ENCODE measurements at places on chromosomes 12 and 14.

DNA sequence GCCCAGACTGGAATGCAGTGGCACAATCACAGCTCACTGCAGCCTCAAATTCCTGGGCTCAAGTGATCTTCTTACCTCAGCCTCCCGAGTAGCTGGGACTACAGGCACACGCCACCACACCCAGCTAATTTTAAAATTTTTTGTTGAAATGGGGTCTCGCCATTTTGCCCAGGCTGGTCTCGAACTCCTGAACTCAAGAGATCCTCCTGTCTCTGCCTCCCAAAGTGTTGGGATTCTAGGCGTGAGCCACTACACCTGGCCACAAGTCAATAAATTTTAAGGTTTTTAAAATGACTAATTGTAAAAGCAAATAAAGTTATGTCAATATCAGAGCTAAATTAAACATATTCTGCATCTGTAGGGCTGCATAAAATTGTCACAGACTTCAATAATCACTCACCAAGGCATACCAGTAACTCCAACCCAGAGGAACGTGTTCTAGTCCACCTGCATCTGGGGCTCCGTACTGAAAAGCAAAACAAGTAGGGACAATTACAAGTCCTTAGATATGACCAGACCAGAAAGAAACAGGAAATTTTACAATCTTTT lies 13.9 kb downstream of the GNS start:
- DNase-seq = no peak

DNA sequence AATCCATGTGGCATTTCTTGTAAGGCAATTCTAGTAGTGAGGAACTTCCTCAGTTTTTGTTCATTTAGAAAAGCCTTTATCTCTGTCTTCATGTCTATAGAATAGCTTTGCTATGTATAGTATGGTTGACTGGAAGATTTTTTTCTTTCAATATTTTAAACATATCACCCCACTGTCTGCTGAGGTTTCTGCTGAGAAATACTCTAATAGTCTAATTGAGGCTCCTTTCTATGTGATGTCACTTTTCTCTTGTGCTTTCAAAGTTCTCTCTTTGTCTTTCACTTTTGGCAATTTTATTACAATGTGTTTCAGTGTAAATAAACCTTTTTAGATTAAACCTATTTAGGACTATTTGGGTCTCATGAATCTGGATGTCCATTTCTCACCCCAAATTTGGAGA lies 192.8 kb downstream of the PDZRN4 start:
- DNase-seq = no peak

GRCh38 chr14:32473464-32473855 lies 144.4 kb downstream of the AKAP6 start:
- DNase-seq = no peak

DNA sequence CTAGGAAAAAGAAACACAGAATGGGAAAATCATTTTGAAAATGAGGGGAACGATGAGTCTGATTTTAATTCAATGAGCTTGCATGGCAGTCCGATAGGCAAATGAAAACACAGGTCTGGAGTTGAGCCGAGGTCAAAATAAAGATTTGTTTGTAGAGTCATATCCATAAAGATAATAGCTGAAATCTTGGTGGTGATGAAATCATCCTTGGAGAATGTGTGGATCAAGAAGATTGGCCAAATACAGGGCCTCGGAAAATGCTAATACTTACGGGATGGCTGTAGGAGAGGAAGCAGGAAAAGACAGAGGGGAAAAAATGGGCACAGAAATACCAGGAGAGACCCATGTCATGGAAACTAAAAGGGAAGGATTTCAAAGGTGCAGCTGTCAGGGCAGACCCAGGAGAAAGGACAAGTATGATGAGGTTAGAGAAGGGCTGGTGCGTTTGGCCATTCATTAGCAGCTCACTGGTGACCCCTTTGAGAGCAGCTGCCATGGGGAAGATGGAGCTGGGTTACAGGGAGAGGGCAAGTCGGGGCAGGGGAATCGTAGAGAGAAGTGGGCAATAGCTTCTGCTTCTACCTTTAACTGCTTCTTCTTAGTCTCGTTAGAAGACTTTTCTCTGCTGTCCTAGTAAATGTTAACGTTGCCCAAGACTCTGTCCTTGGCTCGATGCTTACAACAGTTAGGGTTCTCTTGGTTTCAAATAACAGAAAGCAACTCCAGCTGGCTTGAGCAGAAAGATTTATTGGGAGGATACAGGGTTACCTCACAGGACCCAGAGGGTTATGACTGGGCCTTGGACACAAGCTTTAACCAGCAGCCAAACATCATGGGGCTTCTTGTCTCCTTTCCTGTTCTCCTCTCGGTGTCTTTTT lies 161.8 kb downstream of the EFCAB11 start:
- DNase-seq = no peak

GRCh38 chr12:58586762-58587161 lies 333.5 kb downstream of the LRIG3 start:
- no peak for DNase-seq

DNA sequence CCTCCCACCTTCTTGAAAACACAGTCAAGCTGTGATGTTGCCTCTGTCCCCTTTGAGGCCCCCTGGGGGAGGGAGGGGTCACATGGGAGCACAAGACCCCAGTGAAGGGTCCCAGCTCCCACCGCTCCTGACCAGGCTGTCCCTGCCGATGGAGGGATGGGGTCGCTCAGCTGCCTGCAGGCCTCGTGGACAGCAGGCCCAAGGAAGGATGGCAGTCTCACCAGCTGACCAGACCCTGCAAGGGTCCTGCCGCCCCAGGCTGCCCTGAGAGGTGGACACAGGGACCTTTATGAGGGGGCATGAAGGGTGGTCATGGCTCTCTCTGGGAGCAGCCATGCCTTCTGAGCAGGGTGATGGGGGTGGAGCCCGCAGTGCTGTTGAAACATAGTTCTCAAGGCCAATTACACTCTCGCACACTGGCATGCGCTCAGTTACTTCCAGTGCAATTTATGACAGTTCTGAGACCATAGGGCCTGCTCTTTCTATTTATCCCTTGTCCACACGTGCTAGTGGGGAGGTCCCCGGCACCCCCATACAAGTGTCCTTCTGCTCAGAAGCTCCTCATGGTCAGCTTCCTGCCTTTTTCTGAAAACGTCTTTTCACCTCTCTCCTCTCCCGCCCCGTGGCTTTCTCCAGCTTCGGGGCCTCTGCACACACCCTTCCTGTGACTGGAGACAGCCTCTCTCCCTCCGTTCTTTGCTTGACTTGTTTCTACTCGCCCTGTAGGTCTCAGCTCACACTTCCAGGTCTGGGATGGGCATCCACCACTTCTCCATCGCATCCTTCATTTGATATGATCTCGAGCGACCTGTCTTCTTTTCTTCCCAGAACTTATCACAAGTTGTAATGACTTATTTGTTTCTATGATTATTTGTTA lies 313.1 kb downstream of the ADGRD1 start:
- DNase-seq = no peak

GRCh38 chr12:111298582-111299436 lies 70.1 kb downstream of the PHETA1 start:
- DNase-seq = peak; percentile 57

DNA sequence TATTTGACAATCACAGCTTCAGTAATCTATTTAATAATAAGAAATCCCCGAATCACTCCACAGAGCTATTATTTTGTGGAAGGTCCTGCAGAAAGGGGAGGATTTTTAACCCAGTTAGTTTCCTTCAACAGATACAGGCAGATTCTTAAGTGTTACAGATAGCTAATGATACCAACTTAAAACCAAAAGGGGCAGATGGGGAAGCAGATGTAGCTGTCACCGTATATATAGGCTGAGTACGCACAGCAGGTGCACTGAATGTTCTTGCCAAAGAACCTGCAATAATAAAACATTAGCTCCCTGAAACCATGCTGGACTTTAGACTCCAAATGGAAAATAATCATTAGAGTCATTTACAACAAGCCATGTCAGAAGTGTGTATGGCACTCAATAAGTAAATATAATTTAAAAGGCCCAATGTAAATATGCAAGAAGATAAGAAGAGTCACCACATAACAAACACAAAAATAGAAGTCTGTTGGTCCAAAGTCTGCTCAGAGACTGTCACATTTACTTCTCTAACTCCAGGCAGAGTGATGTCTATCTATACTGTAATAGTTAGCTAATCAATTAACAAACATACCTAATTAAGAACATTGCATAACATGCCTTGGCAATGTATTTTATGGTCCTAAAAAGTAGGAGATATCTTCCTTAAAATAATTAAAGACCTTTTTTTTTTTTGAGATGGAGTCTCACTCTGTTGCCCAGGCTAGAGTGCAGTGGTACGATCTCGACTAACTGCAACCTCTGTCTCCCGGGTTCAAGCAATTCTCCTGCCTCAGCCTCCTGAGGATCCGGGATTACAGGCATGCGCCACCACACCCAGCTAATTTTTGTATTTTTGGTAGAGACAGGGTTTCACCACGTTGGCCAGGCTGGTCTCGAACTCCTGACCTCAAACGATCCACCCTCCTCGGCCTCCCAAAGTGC lies 78.8 kb downstream of the SEC23A start:
- DNase-seq = no peak

GRCh38 chr14:103562429-103563225 lies at the start of the genes BAG5 and COA8:
BAG5 (minus strand) TSS chr14:103562657; CDS start chr14:103561164, 1,493 bp downstream.
COA8 (plus strand) TSS chr14:103562960; CDS start chr14:103563002, 42 bp downstream.
- DNase-seq = peak; percentile 96

GRCh38 chr12:98509063-98509462 lies 6.3 kb upstream of the TMPO start:
- DNase-seq = peak; percentile 19

- no peak for DNase-seq
Measured at GRCh38 chr12:106118381-106119130, 20.2 kb downstream of the NUAK1 start.

- no peak for DNase-seq
Measured at GRCh38 chr12:5433081-5433844, 1.4 kb downstream of the NTF3 start.

GRCh38 chr14:105220699-105221597 lies 27.4 kb upstream of the BTBD6 start:
- no peak for DNase-seq

DNA sequence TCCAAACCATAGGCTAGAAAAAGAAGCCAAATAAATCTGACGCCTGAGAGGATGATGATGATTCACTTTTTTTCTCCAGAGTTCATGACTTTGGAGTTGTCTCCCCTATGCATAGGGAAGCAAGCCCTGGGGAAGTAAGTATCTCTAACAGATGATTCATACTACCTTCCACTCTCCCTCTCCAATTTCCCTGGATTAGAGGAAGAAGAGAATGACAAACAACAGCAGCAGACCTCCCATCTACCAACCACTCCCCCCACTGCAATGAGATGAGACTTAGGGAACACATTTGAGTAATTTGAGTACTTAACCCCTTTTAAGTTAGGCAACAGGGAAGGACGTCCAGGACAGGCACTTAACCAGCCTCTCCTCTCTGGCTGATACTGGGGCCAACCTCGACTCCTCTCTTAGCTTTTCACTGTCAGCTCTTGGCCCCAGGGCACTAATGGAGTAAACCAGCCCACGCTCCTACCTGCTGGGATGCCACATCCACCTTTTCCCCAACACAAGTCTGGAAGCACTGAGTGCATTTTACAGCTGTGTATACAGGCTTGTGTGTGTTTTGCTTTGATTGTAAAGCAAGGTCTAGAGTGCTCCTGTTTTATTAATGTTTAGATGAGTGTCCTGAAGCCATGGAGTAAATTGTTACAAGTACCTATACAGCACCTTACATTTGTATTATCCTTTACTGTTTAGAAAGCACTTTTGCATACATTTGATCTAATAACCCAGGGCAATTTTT lies 180.7 kb downstream of the PHLDA1 start:
- DNase-seq = no peak

DNA sequence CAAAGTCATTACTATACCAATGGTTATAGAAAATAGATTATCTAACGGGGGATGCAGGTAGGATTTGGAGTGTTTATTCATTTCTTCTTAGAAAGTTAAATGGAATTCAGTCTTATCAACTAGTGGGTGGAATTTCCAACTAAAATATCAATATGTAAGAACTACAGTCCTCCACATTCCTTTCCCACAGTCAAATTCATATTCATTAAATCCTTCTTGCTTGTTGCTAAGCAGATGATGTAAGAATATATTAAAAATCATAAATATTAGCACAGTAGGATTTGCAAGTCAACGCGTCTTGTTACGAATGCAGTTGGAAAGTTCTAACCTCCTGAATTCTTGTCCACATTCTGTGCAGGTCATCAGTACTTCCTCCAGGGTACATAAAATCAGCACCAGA lies 259.2 kb downstream of the CPNE8 start:
- DNase-seq = no peak

- no peak for DNase-seq
Measured at GRCh38 chr14:100007254-100007653, 58.0 kb upstream of the EVL start.

DNA sequence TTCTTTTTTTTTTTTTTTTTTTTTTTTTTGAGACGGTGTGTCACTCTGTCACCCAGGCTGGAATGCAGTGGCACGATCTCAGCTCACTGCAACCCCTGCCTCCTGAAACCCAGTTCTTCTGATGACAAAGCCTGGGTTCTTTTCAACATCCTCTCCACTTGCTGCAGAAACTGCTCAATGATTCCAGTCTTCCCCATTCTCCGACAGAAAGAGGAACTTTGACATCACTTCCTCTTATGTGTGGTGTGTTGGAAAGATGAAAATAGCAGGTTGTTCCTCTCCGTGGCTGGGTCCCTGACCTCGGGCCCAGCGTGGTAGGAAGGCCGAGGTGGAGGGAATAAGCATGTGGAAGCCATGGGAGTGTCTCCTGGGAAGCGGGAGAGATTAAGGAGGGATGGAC lies 198.4 kb downstream of the PHETA1 start:
- DNase-seq = no peak

DNA sequence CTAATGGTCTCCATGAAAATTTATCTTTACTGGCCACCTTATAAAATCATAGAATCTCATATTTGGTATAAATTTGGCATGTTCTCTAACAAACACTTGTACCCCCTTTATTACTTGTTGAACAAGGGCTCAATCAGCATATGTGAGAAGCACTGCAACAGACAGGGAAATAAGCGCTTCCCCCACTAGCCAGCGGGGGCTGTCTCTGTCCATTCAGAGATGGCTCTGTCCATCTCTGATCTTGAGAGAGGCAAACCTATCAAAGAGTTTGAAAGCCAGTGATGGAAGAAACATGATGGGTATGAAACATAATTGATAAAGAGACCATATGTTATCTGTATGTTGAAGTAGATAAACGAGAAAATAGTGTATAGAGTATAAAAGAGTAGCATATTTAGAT lies 326.8 kb downstream of the PDZRN4 start:
- peak; percentile 45 for DNase-seq

DNA sequence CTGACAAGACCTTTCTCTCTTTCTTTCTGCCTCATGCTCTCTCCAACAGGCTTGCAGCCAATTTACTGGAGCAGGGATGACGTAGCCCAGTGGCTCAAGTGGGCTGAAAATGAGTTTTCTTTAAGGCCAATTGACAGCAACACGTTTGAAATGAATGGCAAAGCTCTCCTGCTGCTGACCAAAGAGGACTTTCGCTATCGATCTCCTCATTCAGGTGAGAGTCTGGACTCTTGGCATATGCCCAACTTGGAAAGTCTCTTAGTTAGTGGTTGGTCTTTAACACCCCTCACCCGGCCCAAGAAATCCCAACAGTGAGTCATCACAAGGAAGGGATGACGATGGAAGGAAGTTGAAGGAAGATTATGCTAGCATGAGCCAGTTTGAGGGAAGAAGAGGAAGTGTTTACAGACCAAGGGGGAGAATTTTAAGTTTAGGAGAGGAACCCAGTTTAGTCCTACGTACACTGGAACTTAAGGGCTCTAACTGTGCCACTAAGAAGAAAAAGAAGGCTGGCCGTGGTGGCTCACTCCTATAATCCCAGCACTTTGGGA lies 189.7 kb downstream of the ETV6 start:
- DNase-seq = no peak

GRCh38 chr12:54424224-54424623 lies 5.2 kb upstream of the ITGA5 start:
- DNase-seq = no peak

GRCh38 chr14:74401504-74402241 lies 24.3 kb downstream of the SYNDIG1L start:
- DNase-seq = no peak

GRCh38 chr12:30622509-30622908 lies 73.2 kb downstream of the IPO8 start:
- DNase-seq = no peak

Measured in erythroblast (primary cell).